ENCODE measurements at places on chromosomes 4 and X.

GRCh38 chrX:11579636-11580600 is 85.8 kb downstream of the ARHGAP6 start:
- DNase-seq: no peak

GRCh38 chr4:124092541-124092984 is 620.0 kb downstream of the ANKRD50 start:
- DNase-seq: no peak

- no peak for DNase-seq
These were observed 132.5 kb upstream of the NHS start for GRCh38 chrX:17242470-17242869.

DNA sequence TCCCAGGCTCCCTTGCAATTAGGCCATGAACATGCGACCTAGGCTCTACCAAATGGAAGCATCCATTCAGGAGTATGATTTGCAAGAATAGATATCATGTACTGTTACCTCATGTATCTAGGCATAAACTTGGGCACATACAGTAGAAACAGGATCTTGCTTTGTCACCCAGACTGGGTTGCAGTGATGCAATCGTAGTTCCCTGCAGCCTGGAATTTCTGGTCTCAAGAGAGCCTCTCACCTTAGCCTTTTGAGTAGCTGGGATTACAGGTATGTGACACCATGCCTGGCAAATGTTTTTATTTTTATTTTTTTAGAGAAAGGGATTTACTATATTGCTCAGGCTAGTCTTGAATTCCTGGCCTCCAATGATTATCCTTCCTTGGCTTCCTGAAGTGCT is 994.2 kb downstream of the ADGRL3 start:
- no peak for DNase-seq

GRCh38 chrX:10341309-10341708 is 184.5 kb downstream of the CLCN4 start:
- DNase-seq: no peak

- DNase-seq: no peak
These were observed 3.1 kb upstream of the SH3TC1 start for GRCh38 chr4:8195841-8196458.

DNA sequence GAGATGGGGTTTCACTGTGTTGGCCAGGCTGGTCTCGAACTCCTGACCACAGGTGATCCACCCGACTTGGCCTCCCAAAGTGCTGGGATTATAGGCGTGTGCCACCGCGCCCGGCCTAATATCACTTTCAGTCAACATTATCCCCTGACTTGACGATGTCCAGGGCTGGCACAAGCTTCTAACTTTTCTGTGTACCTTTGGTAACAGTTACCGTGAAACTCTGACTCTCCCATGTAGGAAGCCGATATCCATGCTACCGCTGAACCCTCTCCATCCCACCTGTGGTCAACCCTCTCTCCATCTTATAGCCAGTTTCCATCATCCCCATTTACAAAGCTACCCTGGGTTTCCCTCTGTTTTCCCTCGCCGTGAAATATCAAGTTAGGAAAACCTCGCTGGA is 77.5 kb downstream of the CRLF2 start:
- no peak for DNase-seq

GRCh38 chrX:130829526-130830515 is 73.2 kb downstream of the ENOX2 start:
- DNase-seq: no peak

- no peak for DNase-seq
These were observed 93.9 kb downstream of the MID1 start for GRCh38 chrX:10526451-10526850.

GRCh38 chr4:102614801-102615200 is 113.6 kb downstream of the NFKB1 start:
- DNase-seq: no peak

DNA sequence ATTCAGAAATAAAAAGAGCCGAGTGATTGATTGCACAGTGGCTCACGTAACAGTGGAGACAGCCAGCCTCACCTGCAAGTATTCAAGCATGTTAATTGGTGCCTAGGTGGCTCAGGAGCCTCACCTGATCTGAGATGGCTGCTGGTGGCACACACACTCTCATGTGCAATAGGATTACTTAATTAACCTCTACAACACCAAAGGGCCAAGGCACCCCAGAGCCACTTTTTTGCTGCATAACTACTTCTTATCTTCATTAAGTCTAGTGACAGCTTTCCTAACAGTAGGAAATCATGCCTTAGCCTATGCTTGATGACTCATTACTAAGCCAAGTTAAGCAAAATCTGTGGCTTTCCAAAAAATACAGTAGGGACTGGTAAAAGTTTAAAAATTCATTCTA is 117.3 kb upstream of the NOCT start:
- no peak for DNase-seq

- no peak for DNase-seq
These were observed 72.4 kb downstream of the YIPF6 start for GRCh38 chrX:68571292-68571609.

DNA sequence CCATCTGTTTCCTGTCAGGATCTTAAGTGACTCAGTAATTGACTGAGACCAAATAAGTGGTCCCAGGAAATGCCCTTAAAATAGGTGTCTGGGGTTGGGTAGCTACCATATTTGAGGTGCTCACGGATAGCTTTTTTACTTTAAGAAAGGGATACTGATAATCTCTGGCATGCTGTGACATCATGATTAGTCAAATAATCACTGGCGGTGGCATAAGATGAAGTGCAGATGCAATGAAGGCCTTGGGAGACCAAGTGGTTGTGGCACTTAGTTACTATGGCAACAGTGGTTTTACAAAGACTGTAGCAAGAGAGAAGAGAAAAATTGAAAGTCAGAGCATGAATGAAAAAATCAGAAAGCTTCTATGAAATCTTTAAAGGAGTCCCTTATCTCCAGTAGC is 114.5 kb upstream of the SLIT2 start:
- DNase-seq: no peak

GRCh38 chr4:170047771-170048354 is 21.7 kb upstream of the MFAP3L start:
- DNase-seq: no peak

GRCh38 chrX:47191331-47191730 is 2.3 kb upstream of the UBA1 start:
- no peak for DNase-seq

GRCh38 chr4:144565527-144566195 is 80.3 kb upstream of the HHIP start:
- DNase-seq: no peak

DNA sequence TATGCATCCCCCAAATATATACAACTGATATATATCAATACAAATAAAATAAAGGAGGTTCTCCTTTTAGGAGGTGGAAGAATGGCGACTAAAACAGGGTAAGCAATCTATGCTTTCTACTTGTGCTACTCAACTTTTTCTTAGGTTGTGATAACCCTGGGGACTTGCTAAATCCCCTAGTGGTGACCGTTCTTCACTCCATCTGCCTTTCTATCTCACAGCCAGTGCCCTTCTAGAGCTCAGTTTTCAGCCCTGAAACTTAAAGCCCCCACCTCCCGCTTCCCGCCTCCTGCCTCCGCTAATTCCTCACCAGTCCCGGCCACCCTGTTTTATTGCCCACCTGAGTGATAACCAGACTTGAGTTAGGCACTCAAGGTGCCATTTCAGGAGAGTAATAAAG is 15.5 kb upstream of the ESX1 start:
- no peak for DNase-seq

GRCh38 chr4:122458625-122459024 is 2.1 kb upstream of the IL2 start:
- DNase-seq: no peak

- DNase-seq: no peak
These were observed 34.0 kb downstream of the ZNF827 start for GRCh38 chr4:145904413-145905177.

- no peak for DNase-seq
These were observed 31.9 kb upstream of the TLR2 start for GRCh38 chr4:153652051-153652784.

GRCh38 chr4:71713611-71714203 is 70.2 kb downstream of the GC start:
- no peak for DNase-seq

Measured in left forelimb (tissue), 1 donor.